ENCODE measurements at places on chromosomes 6 and 20.
A peak's percentile ranks its signal among the peaks of the same experiment; 100 is the strongest.

DNA sequence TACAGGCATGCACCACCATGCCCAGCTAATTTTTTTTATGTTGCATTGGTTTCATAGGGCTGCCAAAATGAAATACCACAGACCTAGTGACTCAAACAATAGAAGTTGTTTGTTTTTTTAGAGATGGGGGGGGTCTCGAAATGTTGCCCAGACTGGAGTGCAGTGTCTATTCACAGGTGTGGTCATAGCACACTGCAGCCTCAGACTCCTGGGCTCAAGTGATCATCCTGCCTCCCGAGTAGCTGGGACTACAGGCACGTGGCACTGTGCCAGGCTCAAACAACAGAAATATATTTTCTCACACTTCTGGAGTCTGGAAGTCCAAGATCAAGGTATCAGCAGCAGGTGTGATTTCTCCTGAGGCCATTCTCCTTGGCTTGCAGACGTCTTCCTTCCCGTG lies 6.6 kb upstream of the SLC16A10 start:
- DNase-seq = peak; percentile 68

DNA sequence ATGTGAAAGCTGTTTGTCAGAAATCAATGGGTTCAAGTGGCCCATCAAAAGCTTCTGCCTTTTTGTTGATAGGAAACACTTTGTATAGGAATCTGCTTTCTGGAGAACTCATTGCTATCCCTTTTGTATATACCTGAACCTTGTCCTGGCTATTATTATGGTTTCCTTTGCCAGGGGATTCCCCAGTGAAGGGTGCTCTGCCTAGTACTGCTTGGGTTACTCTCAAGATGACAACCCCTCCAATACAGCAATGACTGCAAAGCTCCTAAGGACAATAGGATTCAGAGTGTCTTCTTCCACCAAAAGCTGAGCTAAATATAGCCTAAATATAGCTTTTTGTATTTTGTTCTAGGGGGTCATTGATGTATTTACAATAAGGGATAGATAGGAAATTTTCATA lies 54.0 kb upstream of the PTPRK start:
- no peak for DNase-seq

DNA sequence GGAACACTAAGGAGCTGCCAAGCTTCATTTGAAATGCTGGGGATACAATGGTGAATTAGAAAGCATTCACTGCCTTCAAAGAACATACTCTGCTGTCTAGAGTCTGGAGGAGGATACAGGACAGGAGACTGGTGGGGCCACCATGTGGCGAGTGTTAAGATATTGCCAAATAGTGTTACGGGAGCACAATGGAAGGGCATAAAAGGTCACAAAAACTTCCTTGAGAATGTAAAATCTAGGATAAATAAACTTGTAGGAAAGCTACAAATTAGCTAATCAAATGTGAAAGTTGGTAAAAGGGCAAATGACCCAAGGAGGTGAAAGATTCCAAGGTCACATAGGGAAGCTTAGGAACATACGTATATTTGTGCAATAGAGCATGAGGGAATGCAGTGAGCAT lies 271.7 kb downstream of the RFPL4B start:
- no peak for DNase-seq

GRCh38 chr6:27684264-27685211 lies 211.6 kb upstream of the ZNF184 start:
- no peak for DNase-seq

- no peak for DNase-seq
These were observed 19.0 kb downstream of the MCM8 start for GRCh38 chr20:5969348-5969935.

- no peak for DNase-seq
These were observed 77.1 kb downstream of the JAG1 start for GRCh38 chr20:10596710-10597121.

DNA sequence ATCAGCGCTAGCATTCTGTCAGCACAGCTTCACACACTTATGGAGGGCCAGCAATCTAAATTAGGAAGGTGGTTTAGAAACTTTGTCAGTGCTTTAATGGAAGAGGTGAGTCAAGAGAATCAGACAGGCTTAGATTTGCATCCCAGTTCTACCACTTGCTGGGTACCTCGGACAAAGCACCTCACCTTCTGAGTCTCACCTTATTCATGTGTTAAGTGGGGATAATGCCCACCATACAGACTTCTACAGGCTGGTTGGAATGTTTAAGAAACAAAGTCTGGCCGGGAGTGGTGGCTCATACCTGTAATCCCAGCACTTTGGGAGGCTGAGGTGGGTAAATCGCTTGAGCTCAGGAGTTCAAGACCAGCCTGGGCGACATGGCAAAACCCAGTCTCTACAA lies 12.2 kb upstream of the STK35 start:
- no peak for DNase-seq

GRCh38 chr6:43391440-43392031 lies 22.1 kb upstream of the ZNF318 start:
- no peak for DNase-seq

- DNase-seq = no peak
These were observed 26.9 kb upstream of the MRPS18A start for GRCh38 chr6:43714311-43715055.

- DNase-seq = no peak
These were observed 27.8 kb upstream of the FAM110A start for GRCh38 chr20:805713-806112.

DNA sequence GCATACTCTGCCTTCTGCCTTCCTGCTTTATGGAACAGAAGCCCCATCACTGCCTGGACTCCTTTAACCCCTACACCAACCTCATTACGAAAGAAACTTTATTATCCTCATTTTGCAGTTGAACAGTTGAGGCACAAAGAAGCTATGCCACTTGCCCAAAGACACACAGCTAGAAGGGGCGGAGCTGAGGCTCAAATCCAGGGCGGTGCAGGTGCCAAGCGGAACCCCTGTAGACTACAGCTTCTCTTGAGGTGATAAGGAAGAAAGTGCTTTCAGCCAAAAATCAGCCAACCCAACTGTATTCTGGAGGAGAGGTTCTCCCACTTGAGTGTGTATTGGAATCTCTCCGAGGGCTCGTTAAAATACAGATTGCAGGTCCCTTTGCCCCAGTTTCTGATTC lies 90.5 kb downstream of the PRND start:
- DNase-seq = no peak

GRCh38 chr20:19750101-19750606 lies 7.9 kb upstream of the RIN2 start:
- no peak for DNase-seq

- no peak for DNase-seq
These were observed 4.6 kb downstream of the KCNK5 start for GRCh38 chr6:39224523-39225182.

Data from NCI-H2029 treated with DMSO at 0.1 percent for 48 hours (cell line).